ENCODE measurements at places on chromosomes 12 and 14.

DNA sequence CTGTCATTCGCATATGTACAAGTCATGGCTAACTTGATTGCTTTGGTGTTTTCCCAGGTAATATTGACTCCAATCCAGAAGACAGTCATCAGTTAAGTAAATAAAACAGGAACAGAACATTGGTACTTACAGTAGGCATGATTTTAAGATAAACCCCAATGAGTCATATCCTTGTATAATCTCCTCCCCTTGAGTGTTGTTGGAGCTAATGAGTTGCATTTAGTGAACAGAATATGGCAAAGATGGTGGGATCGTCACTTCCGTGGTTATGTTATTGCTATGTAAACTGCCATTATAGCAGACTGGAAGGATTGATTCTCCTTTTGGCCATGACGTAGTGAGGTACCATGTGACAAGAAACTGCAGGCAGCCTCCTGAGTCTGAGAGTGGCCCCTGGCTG is 102.2 kb downstream of the TMX1 start:
- no peak for DNase-seq

DNA sequence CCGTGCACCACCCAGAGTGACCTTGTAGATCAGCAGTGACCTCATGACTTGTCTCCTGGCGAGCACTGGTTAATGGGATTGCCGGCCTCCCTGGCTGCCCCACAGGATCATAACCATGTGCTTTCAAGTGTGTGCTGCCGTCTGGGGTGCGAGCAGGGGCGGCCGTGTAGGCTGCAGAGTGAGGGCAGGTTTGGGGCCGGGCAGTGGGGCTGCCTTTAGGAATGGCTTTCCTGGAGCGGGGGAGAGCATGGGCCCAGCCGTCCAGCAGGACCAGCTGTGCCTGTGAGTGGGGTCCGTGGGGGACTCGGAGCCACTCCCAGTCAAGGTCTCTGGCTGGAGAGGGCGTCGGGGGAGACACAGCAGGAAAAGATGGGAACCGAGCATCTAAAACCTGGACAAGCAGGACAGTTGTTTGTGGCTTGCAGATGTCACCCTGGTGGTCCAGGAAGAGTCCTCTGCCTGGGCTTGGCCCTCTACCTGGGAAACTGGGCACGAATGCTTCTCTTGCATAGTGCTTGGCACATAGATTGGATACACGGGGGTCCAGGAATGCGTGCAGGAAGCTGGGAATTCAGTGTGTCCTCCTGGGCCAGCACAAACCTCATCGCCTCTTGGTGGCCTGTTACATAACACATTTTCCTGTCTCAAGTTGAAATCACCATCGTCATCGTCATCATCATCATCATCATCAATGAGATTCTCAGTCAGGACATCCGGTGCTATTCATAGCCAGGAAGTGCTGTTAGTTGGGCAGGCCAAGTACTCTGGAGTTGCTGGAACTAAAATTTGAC is 96.0 kb downstream of the ADGRD1 start:
- no peak for DNase-seq

GRCh38 chr14:44981198-44981597 is 19.2 kb downstream of the TOGARAM1 start:
- DNase-seq = no peak

GRCh38 chr12:34346372-34347034 is 324.2 kb downstream of the ALG10 start:
- no peak for DNase-seq

GRCh38 chr12:55041345-55042055 is 21.7 kb downstream of the NEUROD4 start:
- DNase-seq = no peak

DNA sequence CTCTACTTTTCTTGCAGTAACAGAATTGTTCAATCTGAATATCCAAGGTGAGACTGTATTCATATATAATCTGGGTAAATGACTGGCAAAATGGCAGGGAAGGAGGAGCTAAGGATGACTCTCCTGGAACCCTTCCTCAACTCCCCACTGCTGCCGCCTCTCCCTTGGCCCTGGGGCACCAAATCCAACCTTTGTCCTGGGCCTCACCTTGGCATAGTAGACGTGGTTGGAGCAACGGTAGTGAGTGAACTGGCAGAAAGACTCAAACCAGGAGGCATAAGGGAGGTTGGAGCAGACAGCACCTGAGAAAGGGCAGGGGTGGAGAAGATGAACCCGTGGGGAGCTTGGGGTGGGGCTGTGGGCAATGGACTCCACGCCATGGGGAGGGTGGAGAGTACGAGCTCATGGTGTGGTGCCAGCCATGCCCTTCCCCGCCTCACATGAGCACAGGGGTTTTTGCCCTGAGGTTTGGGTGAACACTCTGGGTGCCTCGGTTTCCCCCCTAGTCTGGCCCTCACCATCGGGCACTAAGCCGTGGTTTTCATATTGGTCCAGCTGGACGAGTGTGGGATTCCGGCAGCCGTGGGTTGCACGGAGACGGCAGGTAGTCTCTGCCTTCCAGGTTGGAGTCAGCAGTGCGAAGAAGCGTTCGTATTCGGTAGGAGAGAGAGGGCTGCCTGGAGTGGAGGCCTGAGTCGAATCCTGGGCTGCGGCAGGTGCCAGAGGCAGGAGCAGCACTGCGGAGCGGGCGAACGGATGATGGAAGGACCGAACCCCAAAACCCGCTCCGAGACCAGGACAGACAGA is 753 bp downstream of the ACRBP start:
- no peak for DNase-seq

DNA sequence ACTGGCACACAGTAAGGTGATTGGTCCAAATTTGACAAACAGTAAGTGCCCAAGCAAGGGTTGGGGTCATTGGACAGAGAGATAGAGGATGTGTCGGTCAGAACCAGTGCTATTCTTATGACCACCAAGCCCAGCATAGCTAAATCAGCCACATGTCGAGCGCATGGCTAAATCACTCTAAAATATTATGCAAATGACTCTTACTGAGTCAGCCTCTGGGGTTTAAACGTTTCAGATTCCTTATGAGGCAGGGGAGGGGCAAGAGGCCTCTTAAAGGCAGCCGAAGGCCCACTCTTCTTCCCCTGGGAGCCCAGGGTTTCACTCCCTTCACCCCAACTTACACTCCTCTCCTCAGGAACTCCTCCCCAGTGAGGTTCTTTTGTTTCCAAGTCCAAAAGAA is 603 bp upstream of the ENDOU start:
- DNase-seq = no peak

- DNase-seq = no peak
Observed at GRCh38 chr14:71668186-71668912, 263.9 kb upstream of the RGS6 start.
